ENCODE measurements at places on chromosomes 6 and 20.

GRCh38 chr20:41248368-41249024, 69.0 kb downstream of the ZHX3 start:
- no peak for DNase-seq

DNA sequence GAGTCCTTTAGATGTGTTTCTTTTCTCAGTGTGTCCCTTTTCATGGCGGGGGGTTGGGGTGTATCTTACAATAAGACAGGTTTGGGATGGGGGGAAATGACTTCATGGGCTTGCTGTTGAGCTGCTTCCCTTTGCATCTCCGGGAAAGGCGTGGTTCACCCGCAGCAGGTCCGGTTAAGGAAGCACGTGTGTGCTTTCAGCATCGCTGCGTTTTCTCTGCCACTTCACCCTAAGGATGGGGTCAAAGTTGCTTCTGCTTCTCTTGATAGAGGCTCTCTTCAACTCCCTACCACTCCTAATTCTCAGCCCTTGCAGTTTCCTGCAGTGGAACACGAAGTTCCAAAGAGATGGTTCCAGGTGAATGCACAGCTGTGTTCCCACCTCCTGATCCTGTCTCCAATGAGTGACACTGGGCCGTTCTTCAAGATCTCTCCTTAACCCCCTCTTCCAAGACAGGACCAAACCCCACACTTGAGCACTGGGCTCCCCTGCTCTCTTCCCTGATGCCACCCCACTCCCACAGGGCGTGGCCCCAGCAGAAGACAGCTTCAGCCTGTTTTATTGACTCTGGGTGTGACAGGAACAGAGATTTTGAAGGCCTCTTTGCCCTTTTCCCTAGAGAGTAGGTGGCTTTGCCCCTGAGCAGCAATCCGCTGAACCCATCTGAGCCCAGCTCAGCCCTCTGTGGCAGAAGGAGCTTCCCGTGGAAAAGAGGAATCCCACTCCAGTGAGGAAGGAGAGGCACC, 85.2 kb downstream of the PLEKHG1 start:
- no peak for DNase-seq

DNA sequence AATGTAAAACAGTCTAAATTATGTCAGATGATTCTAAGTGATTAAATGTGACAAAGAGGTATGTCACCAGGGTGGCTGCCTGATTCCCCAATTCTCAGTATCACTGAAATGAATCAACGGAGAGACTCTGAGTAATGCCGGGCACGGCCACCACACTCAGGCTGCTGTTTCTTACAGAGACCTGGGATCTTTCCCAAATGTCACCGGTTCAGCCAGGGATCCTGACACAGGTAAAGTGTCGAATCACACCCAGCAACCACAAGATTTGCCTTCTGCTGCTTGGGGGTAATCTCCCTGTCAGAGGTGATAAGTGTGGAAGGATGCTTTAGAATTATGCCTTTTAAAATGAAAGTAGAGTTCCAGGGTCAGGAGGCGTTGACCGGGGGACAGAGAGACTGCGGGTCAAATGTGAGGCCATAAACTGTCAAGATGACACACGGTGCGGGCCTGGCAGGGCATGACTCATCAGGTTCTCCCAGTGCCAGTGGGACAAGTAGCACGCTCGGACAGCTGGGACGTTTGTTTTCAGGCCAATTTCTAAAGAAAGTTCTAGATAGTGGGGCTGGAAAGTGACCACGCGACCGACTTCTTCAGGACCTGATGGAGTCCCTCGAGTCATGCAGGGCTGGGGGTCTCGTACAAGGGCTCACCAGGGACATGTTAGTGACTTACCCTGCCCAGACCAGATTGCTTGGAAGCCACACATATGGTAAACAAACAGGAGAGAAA, 48.9 kb downstream of the PRDM1 start:
- DNase-seq: no peak

GRCh38 chr6:156281266-156281665, 495.9 kb upstream of the ARID1B start:
- no peak for DNase-seq

DNA sequence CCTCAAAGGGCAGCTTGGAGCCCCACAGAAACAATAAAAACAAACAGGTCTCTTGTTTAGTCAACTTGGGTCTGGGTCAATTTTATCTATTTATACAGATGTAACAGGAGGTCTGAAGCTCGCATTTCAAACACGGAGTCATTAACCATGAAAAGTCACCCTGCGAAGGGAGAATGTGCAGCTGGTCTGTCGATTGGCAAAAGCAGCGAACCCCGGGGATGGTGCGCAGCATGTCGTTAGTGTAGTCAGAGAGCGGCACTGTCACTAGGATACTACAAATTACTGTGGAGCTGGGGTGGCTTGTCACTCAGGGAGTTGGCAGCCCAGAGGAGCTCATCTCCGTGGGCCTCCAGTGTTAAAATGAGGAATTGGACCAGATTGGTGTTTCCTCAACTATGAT, 190.4 kb upstream of the ARG1 start:
- no peak for DNase-seq

GRCh38 chr6:49142421-49143151, 320.5 kb downstream of the MMUT start:
- no peak for DNase-seq

DNA sequence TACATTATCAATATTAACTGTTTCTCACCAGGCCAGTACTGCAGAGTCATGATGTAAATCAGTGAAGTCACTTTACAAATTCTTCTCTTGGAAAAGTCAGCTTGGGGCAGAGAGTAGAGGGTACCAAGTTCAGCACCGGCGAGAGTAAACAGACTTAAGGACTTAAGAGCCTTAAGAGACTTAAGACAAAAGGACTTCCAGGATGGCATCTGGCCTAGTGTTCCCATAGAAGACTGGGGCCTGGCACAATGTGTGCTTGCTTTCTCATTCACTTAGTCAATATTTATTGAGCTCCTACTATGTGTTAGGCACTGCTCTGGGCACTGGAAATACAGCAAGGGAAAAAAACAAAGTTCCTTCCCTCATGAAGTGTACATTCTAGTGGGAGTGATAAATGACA, 1.4 kb upstream of the SNPH start:
- no peak for DNase-seq

GRCh38 chr6:138297761-138298298, 79.5 kb upstream of the PBOV1 start:
- no peak for DNase-seq

Measured in activated T-helper 1 cell treated with anti-CD3 and anti-CD28 coated beads, Interleukin-2, amount 50 U/mL, for 16 hours (primary cell).